Esophagus muscularis mucosa (tissue), 4 donors: ENCODE measurements at places on chromosomes 5 and 9. TPM values are rescaled to one million over a fixed set of nuclear protein-coding genes. Genes with fewer than 3 reads are reported as not detected.

GRCh38 chr9:13163946-13164345 is 115.5 kb downstream of the MPDZ start:
- H3K4me3 ChIP-seq = no peak overlapping the region
- H3K36me3 ChIP-seq = peaks cover 22% of the 10 kb centered on the region
- no peak overlapping the region for H3K27ac ChIP-seq
- H3K4me1 ChIP-seq = no peaks in the 10 kb centered on the region
- no peak for DNase-seq
- H3K27me3 ChIP-seq = no peaks in the 10 kb centered on the region

DNA sequence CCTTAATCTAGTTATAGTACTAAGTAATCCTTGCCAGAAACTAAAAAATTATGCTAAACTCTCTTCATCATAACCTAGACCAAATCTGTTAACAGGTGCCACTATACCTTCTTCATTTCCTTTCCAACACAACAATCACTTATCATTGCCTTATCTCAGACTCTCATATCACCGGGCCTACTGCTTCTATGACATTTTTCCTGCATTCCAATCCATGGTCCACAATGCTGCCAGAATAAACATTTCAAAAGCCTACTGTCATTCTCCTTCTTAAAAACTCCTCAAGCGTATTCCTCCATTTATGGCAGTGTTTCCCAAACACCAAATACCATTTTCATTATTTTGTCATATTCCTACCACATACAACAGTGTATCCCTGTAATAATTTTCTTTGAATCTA is 6.5 kb downstream of the PPP6C start:
- peak overlapping the region; percentile 31 for H3K27ac ChIP-seq
- no peak overlapping the region for H3K4me3 ChIP-seq
- H3K4me1 ChIP-seq = peaks cover 56% of the 10 kb centered on the region
- no peaks in the 10 kb centered on the region for H3K27me3 ChIP-seq
- no peak for DNase-seq

DNA sequence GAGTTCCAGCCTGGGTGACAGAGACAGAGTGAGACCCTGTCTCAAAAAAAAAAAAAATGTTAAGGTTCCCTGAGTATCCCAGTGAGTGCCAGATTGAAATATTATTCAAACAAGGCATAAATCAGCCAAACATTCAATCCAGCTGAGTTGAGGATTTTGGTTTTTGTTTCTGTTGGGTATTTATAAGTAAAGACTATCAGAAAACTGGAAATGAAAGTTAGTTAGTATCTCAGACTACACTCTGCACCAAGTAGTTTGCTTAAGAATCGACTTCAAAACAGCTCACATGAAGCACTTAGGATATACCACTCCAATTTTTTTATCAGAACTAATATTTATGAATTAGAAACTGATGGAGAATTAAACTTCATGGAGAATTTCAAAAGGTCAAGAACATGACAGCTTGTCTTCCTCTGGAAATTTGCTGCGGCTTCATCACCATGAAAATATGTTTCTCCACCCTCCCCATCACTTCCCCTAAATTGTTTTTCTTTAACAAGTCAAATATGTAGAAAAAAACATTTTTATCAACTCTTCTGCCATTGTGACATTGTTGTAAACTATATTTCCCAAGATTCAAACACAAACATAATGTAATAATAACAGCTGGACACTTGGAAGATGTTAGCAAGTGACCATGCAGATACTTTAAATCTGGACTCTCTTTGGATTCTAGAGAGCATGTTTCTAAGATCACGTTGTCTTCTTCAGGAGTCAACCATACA is 110.0 kb upstream of the PTGER4 start:
- no peak overlapping the region for H3K27ac ChIP-seq
- no peak for DNase-seq
- no peaks in the 10 kb centered on the region for H3K27me3 ChIP-seq
- H3K36me3 ChIP-seq = no peaks in the 10 kb centered on the region

PAXX gene
- 39.9 TPM for total RNA-seq

GALNT12 gene
- total RNA-seq = 16.8 TPM

IL9 gene
- not detected for total RNA-seq

DNA sequence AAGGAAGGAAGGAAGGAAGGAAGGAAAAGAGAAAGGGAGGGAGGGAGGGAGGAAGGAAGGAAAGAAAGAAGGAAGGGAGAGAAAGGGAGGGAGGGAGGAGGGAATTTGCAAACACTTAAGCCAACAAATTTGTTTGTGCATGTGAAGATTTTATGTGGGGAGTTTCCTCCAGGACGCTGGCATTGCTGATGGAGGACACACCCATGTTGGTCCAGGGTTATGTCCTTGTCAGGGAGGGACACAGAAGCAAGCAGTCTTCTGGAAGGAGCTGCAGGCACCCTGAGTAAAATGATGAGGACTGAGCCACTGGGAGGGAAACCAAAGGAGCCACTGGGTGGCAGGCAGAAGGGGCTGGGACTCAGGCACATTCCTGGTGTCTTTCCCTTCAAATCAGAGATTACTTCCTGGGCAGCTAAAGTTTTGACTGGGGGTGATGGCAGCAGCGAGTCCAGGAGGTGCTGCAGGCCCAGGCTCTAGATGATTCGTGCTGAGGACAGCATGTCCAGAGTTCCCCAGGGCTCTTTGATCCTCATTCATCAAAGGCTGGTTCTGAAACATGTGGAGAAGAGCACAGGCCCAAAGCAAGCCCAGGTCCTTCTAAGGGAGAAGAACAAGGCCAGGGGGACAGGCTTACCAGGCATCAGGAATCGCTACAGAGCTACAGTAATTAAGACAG is 109.2 kb downstream of the PAX5 start:
- no peak overlapping the region for H3K4me3 ChIP-seq
- H3K4me1 ChIP-seq = no peaks in the 10 kb centered on the region
- no peak for DNase-seq
- H3K27ac ChIP-seq = no peak overlapping the region
- H3K36me3 ChIP-seq = no peaks in the 10 kb centered on the region

GRCh38 chr9:115038178-115038577 is 79.8 kb downstream of the TNC start:
- H3K27me3 ChIP-seq = no peaks in the 10 kb centered on the region
- H3K36me3 ChIP-seq = peaks cover 24% of the 10 kb centered on the region
- H3K4me1 ChIP-seq = peaks cover 51% of the 10 kb centered on the region
- peak overlapping the region; percentile 71 for H3K27ac ChIP-seq

TMEM171 gene
- not detected for total RNA-seq

- H3K4me1 ChIP-seq = peaks cover 17% of the 10 kb centered on the region
- DNase-seq = no peak
- no peaks in the 10 kb centered on the region for H3K36me3 ChIP-seq
Measured at GRCh38 chr5:131357739-131358561, 94.1 kb downstream of the CDC42SE2 start.

- H3K27ac ChIP-seq = no peak overlapping the region
- peaks cover 7% of the 10 kb centered on the region for H3K4me1 ChIP-seq
- no peaks in the 10 kb centered on the region for H3K36me3 ChIP-seq
- H3K27me3 ChIP-seq = no peaks in the 10 kb centered on the region
- DNase-seq = no peak
Measured at GRCh38 chr9:133973111-133973790, 18.9 kb downstream of the VAV2 start.

CYFIP2 gene
- total RNA-seq = 13.2 TPM

DNA sequence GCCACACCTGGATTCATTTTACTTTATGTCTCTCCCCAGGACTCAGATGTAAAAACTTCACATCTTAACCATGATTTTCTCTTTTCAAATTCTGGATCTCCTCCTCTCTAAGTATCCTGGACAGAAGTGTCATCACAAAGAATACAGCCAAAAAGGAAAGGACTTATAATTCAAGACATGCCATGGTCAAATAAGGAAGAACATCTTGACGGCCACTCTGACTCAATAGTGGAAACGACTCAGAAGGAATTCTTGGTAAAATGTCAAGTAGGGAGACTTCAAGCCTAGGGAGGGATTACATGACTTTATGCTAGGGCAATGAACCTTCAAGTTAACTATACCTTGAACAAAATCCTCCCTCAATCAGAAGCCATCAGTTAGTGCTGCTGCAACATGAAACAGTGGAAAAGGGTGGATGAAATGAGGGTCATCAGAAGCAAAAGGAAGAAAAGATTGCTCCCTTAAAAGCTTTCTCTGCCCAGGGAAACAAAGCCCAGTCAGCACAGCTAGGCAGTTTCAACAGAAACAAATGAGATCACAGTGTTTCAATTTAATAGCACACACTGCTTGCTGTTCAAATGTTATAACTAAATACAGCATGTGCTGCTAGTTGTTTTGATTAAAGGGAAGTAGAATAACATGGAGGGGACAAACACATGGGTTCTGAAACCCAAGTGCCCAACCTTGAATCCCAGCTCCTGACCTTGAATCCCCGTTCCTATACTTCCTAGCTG is 101.4 kb downstream of the LPAR1 start:
- H3K4me1 ChIP-seq = peaks cover 25% of the 10 kb centered on the region
- no peaks in the 10 kb centered on the region for H3K27me3 ChIP-seq
- DNase-seq = no peak
- H3K27ac ChIP-seq = peak overlapping the region; percentile 51

TEX48 gene
- total RNA-seq = not detected

LMBRD2 gene
- total RNA-seq = 11.9 TPM

- no peaks in the 10 kb centered on the region for H3K36me3 ChIP-seq
- no peak overlapping the region for H3K27ac ChIP-seq
- H3K27me3 ChIP-seq = no peaks in the 10 kb centered on the region
- H3K4me3 ChIP-seq = no peak overlapping the region
- no peaks in the 10 kb centered on the region for H3K4me1 ChIP-seq
Measured at GRCh38 chr5:112270299-112271293, 148.5 kb downstream of the EPB41L4A start.

- H3K27me3 ChIP-seq = no peaks in the 10 kb centered on the region
- H3K4me3 ChIP-seq = no peak overlapping the region
- peaks cover 22% of the 10 kb centered on the region for H3K36me3 ChIP-seq
- H3K27ac ChIP-seq = no peak overlapping the region
Measured at GRCh38 chr5:32043105-32043504, 131.0 kb downstream of the GOLPH3 start.

DNA sequence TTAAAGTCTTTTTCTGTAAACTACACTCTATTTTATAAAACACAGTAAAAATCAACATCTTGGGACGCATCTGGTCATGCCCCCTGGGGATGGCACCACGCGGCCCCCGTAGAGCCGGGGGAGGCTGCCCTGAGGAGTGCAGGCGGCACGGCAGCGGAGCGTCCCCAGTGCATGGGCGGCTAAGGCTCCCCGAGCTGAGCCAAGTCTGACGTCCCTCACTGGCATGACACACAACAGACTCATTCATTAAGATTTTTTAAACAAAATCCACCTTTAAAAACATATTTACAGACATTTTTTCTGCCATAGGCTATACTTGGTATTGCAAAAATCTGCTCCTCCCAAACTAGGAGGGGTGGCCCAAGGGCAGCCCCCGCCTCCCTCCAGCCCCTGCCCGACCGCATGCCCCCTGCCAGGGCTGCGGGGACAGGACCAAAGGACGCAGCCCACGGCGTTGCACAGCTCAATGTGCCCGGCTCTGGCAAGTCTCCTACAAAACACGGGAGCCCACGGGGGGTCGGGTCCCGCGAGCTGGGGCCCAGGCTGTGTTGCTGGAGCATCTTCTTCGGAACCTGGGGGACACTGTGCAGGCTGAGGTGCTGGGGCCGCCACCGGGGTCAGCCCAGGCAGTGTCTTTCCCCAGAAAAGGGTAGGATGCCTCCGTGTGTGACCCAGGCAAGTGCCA is 11.8 kb upstream of the SEC16A start:
- H3K27me3 ChIP-seq = no peaks in the 10 kb centered on the region
- DNase-seq = no peak
- no peak overlapping the region for H3K4me3 ChIP-seq
- H3K27ac ChIP-seq = peak overlapping the region; percentile 13
- peaks cover 14% of the 10 kb centered on the region for H3K4me1 ChIP-seq
- peaks cover 53% of the 10 kb centered on the region for H3K36me3 ChIP-seq

GRCh38 chr5:133368916-133369783 is 243.2 kb downstream of the FSTL4 start:
- no peak for DNase-seq
- H3K36me3 ChIP-seq = no peaks in the 10 kb centered on the region
- H3K4me1 ChIP-seq = no peaks in the 10 kb centered on the region
- H3K4me3 ChIP-seq = no peak overlapping the region
- no peak overlapping the region for H3K27ac ChIP-seq
- H3K27me3 ChIP-seq = no peaks in the 10 kb centered on the region

TXNDC8 gene
- total RNA-seq = not detected

IL4 gene
- total RNA-seq = not detected

DNA sequence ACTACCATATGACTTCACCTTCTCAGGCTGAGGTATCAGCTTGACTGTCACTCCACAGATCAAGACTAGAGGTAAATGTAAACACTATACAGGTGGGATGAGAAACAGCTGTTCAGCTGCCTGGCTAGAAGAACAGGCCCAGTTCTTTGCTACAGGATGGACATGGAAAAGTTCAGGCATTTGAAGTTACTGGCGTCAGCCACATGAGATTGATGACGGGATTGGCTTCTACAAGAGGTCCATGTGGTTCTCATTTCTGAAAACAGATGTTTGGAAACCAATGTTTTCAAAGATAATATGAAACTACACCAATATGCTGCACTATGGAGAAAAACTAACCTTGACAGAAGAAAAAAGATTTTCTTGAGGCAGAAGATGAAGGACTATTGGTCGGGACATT is 324.1 kb downstream of the CDH10 start:
- no peak overlapping the region for H3K4me3 ChIP-seq
- DNase-seq = no peak
- no peaks in the 10 kb centered on the region for H3K4me1 ChIP-seq

SPARC gene
- 875 TPM for total RNA-seq

TBC1D13 gene
- 12.4 TPM for total RNA-seq

NMUR2 gene
- total RNA-seq = not detected

DNA sequence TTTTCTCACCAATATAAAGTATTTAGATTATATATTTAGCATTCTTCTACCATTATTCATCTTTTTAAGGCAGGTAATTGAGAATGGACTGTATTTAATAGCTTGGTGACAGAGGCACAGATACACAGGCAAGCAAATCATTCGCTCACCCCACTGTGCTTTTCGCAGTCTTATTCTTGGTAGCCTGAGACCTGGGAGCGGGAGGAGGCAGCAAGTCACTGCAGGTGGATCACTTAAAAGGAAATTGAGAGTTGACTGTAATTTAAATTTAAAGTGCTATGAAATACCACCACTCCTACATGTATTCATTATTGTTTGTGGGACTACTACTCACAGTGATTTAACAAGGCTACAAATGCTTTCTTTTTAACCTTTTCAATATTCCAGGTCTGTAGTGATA is 9.7 kb downstream of the RICTOR start:
- H3K27ac ChIP-seq = no peak overlapping the region
- H3K4me1 ChIP-seq = peaks cover 59% of the 10 kb centered on the region
- no peak overlapping the region for H3K4me3 ChIP-seq
- no peak for DNase-seq
- peaks cover 9% of the 10 kb centered on the region for H3K36me3 ChIP-seq

DNA sequence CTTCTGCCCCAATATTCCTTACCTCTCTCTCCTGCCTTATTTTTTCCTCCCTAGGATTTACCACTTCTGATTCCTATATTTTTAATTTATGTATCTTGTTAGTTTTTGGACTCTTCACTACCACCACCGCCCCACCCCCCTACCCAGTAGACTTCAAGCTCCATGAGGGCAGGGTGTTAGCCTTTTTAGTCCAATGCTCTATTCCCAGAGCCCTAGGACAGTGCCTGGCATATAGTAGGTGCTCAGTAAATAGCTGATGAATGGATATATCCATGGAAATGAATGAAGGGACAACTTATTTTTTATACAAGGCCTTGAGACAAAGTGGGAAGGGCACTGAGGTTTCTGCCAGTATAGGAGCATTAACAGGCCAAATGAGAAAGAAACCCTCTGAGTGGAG is 41.5 kb downstream of the IRF1 start:
- no peak for DNase-seq
- H3K36me3 ChIP-seq = peaks cover 5% of the 10 kb centered on the region
- peaks cover 36% of the 10 kb centered on the region for H3K4me1 ChIP-seq
- H3K27ac ChIP-seq = no peak overlapping the region
